NK-92 treated with Interleukin-12 subunit alpha and Interleukin-12 subunit beta, amount 100 ng/mL, for 24 hours (cell line): ENCODE measurements at places on chromosomes 5 and 9.

DNA sequence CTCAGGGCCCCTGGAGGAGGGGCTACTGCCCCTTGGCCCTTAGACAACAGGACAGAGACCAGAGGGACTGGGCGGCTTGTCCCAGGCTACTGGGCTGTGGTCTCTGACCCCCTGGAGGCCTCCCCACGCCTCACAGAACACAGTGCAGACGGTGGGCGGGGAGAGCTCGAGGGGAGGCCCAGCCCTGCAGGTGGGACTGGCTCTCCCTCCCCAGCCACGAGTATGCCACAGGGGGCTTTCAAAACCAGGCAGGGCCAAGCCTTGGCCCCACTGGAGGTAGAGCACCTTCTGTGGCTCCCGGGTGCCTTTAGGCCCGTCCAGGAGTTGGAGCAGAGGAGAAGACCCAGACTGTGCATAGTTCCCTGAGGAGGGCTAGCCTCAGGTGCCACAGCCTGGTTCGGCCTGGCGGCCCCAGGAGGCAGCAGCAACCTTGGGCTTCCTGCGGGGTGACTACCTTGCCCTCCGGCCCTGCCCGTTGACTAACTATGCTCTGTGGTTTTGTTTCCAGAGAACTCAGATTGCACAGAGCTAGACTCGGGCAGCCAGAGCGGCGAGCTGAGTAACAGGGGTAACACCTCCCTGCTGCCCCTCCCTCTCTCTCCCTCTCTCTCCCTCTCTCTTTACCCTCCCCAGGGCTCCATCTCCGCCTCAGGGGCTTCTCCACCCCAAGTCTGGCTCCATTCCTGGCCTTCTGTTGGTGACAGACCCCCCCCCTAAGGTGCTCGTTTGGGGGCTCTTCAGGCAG lies 15.5 kb downstream of the CARD19 start:
- no peak for DNase-seq

- DNase-seq, result no peak
These were observed 103.5 kb upstream of the COL5A1 start for GRCh38 chr9:134537951-134538641.

DNA sequence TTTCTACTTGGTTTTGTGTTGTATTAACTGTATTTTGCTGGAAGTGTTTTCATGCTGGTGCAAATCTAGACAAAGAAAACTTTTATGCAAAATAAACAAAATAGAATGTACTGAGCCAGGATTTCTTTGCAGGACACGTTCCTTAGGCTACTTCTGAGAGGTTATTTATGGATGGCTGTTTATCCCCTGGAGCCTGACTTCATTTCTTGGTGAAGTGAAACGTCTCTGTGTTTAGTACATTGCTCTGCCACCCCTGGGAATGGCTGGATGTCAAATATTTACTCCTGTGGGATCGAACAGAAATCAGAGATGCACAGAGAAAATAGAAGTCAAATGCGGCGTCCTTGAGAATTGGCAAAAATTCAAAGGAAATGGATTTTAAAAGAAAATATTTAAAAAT lies 327.1 kb upstream of the MPDZ start:
- no peak for DNase-seq

- no peak for DNase-seq
These were observed 114.3 kb downstream of the ASTN2 start for GRCh38 chr9:117300371-117301110.
